ENCODE measurements at places on chromosomes 4 and X.

GRCh38 chrX:97267396-97268181 lies 383.9 kb downstream of the RPA4 start:
- no peak for DNase-seq

- no peak for DNase-seq
Observed at GRCh38 chrX:1134976-1135375, 77.5 kb downstream of the CRLF2 start.

- no peak for DNase-seq
Observed at GRCh38 chrX:138020941-138021340, 455.0 kb downstream of the ZIC3 start.

DNA sequence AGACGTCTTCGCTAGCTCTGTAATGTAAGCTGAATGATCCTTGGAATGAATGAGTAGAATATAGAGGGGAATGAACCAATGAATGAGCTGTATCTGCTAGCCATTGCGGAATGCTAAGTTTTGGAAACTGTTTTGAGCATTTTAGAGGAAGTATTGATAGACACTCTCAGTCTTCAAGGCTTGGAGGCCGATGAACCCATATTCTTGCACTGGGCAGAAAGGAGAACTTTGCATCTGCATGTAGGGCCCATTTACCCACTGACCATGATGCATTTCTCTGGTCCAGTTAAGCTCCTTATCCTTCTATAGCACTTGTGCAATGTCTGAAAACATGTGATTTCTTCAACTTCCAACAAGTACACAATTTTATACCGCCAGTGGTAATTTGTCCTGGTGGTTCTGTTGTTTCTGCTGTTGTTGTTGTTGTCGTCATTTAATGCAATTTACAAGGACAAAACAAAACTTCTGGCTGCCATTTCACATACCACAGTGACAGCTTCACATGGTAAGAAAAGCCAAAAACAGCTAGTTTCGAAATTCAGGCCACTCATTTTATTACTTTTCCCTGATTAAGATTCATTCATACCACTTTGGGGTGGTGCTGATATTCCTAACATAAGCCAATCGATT lies 85.0 kb upstream of the MTM1 start:
- no peak for DNase-seq

- DNase-seq: no peak
Observed at GRCh38 chr4:76806346-76806745, 91.6 kb downstream of the SOWAHB start.

DNA sequence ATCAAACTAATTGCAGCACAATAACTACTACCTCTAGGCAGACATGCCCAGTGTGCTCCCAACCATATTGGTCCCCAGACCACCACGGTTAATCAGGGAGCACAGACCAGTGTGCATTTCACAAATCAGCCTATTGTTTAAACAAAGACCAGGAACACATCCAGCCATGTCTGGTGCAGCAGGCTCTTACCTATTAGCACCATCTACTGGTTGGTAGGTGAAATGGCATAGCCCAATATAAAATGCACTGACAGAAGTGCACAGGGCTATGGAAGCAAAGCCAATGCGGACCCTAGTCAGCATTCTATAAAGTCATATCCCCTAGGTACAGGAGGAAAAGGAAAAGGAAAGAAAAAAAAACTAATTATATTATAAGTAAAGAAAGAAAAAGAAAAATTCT lies 15.5 kb upstream of the CYLC1 start:
- DNase-seq: no peak

DNA sequence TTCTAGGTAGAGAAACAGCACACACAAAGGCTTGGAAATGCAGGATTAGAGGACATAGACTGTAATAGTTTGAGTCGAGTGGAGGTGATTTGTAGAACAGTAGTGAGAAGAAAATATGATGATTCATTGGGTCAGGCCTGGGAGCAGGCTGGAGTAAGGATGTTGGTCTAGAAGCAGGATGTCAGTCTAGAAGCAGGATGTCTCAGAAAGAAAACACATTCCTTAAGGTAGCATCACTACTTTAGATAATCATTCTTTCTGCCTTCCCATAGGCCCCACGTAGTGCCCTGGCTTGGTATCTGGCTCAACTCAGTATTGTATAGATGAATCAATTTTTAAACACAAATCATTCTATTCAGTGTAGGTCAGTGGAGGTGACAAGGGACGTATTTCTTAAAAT lies 11.2 kb upstream of the DACH2 start:
- DNase-seq: no peak

- DNase-seq: peak; percentile 86
Observed at GRCh38 chr4:124712372-124713184, at the start of gene ANKRD50. ANKRD50 (minus strand) TSS chr4:124712732; CDS start chr4:124710511, 2,221 bp downstream.

DNA sequence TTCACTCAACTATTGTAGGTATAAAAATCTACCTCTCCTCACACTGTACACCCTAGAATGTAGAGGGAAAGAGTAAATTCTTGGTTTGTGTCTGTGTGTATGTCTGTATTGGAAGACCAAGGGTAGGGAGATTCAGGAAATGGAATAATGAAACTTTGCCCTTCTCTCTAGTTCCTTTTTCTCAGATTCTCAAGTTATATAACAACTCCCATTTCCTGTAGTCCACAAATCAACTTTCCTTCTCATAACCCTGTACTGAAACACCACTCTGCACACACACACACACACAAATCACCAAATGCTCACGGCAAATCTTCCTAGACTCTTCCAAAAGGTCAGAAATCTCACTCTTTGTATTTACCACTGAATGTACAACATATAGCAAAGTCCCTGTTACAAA lies 824.5 kb upstream of the DIAPH2 start:
- DNase-seq: no peak

DNA sequence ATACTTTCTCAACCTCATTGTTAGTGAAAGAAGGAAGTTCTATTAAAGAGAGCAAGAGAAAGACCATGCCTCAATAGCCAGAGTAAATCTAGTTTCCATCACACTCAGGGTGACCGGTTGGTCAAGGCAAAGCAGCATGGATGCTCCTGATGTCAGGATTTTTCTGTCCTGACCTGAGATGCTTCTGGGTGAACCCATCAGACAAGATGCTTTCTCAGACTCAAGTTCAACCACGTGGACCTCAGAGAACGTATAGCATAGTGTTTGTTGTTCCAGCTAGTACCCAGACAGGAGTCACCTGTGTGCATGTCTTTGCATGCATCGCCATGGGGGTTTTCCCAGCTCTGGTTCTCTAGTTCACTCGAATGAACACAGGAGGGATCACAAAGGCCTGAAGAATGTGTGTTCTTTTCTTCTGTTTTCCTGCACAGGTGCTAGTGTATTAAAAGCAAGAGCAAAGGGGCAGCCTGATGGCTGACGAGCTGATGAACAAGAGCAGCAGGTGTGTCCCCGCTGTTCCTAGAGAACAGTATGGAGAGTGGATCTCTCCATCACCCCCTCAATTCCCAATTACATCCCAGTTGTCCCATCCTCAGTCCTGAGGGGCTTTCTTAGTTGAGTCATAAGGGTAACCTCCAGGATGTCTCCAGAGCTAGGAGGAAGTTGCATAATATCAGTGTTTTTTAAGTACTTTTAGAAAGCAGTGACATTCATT lies 110.5 kb upstream of the ENPP6 start:
- no peak for DNase-seq

Data from left colon (tissue), 2 donors.